ENCODE measurements at places on chromosomes 7 and 10. TPM values are rescaled to one million over a fixed set of nuclear protein-coding genes. Genes with fewer than 3 reads are reported as not detected.

DNA sequence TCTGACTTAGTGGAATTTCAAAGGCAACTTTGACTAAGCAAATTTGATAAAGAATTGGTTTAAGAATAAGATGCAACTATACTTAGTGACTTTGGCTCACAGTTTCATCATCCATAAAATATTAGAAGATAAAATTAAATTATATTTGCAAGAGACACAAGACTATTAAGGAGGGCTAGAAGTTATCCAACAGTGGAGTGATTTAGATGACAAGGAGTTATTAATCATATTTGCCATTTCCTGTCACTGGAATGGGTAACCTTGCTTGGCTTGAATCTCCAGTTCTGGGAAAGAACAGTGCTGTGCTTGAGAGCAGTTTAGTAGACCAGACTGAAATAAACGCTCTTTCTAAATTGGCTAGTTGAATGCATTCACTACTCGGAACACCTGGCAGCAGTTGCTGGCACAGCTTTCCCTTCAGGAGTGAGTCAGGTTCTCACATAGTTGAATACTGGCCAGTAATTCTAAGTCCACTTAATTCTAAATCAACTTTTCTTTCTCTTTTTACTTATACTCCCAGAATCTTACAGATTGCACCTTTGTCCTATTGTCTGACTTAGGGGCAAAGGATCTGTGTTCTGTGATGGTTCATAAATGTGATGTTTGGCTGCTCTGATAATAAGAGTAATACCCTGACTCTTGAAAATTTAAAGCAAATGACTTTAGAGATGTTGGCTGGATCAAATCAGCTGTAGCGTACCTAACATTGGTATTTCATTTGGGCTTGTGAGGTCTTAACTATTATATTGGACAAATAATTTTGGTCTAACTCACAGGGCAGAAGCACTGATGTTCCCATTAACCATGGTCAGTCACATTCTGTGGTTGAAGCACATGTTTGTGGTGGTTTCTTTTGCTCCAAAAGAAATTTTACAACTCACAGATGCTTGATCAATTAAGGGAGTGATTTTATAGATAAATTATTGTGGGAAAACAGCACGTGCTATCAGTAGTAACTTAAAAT, 16.6 kb downstream of the STMP1 start:
- no peak for DNase-seq

GRCh38 chr10:60892571-60892970, 51.4 kb downstream of the RHOBTB1 start:
- no peak for DNase-seq

DNA sequence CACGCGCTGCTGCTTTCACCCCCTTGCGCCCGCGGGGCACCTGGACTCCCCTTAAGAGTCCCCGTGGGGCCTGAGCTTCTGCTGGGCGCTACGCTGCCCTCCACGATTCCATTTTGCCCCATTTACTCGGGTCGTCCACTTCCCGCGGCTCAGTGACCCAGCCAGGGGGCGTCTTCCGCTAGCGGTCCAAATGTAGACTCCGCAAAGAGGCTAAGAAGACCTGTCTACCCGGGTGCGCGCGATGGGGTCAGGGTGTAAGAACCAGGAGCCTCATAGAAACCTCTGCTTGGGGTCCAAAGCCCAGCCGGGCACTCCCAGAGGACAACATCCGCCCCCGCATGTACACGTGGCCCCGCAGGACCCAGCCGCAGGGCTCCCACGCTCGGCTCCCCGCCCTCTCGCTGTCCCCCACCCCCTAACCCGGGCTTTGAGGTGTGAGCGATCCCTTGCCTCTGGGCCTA, 5.2 kb upstream of the HMX2 start:
- no peak for DNase-seq

GRCh38 chr10:24841530-24841929, 110.9 kb downstream of the PRTFDC1 start:
- no peak for DNase-seq

GRCh38 chr7:36306222-36306621, 83.4 kb upstream of the ANLN start:
- no peak for DNase-seq

The C10orf53 gene
- not detected for polyA plus RNA-seq

The CCL26 gene
- not detected for polyA plus RNA-seq

The TEX36 gene
- not detected for polyA plus RNA-seq

The NEURL1 gene
- 1.6 TPM for polyA plus RNA-seq
